Activated CD8-positive, alpha-beta T cell treated with anti-CD3 and anti-CD28 coated beads, Interleukin-2, amount 10 ng/mL, durations not matched to agents 7 days and 5 days (primary cell): ENCODE measurements at places on chromosomes 4 and X. TPM values are rescaled to one million over a fixed set of nuclear protein-coding genes. Genes with fewer than 3 reads are reported as not detected.
A peak's percentile ranks its signal among the peaks of the same experiment; 100 is the strongest.

DNA sequence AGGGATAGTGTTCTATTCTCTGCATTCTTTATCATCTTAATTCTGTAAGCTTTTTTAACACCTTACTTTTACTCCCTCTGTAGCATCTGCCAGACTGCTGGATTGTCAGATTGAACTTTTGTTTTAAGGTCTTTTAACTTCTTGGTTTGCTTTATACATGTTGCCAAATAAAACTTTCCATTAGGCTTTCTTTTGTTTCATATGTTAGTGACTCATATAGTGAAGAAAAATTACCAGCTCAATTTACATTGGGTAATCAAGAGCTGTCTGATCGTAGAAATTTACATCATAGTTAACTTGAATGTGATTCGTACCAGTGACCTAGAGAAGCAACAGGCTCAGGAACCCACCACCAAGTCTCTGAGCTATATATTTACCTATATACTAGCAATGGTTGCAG lies 28.5 kb upstream of the KLHL4 start:
- H3K4me3 ChIP-seq, result no peak overlapping the region
- H3K4me1 ChIP-seq, result no peaks in the 10 kb centered on the region
- H3K27ac ChIP-seq, result no peak overlapping the region
- no peak for DNase-seq
- no peaks in the 10 kb centered on the region for H3K27me3 ChIP-seq

GRCh38 chr4:70721747-70722146 lies at the start of gene RUFY3:
RUFY3 (plus strand) TSS chr4:70721964; CDS start chr4:70722574, 610 bp downstream.
- H3K27ac ChIP-seq, result peak within 1 kb of the TSS; percentile 60
- no peak for DNase-seq
- H3K27me3 ChIP-seq, result no peaks in the 10 kb centered on the region
- peak within 1 kb of the TSS; percentile 18 for H3K4me3 ChIP-seq
- H3K4me1 ChIP-seq, result peaks cover 21% of the 10 kb centered on the region
- no peaks in the 10 kb centered on the region for H3K36me3 ChIP-seq

DNA sequence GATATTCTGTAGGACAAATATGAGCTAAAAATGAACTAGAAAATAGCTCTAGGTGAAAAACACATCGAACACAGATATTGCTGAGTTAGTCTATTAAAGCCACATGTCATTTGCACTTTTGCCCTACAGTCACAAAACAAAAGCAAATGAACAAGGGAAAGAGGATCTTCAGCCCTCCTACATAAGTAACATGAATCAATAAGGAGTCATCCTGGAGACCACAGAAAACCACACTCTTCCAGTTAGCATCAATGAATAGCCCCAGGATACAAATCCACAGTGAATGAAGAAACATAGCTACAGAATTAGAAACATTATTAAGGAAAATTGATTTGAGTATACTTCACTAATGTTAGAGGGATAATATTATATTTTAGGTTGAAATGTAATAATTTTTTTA lies 311.4 kb downstream of the MAPK10 start:
- no peaks in the 10 kb centered on the region for H3K4me1 ChIP-seq
- no peak for DNase-seq
- peaks cover 2% of the 10 kb centered on the region for H3K27me3 ChIP-seq
- H3K4me3 ChIP-seq, result no peak overlapping the region
- H3K36me3 ChIP-seq, result no peaks in the 10 kb centered on the region

- peaks cover 21% of the 10 kb centered on the region for H3K4me1 ChIP-seq
- H3K27ac ChIP-seq, result no peak overlapping the region
- peaks cover 5% of the 10 kb centered on the region for H3K36me3 ChIP-seq
- no peak overlapping the region for H3K4me3 ChIP-seq
- H3K27me3 ChIP-seq, result no peaks in the 10 kb centered on the region
Observed at GRCh38 chr4:98688411-98689290, 30.2 kb upstream of the TSPAN5 start.

DNA sequence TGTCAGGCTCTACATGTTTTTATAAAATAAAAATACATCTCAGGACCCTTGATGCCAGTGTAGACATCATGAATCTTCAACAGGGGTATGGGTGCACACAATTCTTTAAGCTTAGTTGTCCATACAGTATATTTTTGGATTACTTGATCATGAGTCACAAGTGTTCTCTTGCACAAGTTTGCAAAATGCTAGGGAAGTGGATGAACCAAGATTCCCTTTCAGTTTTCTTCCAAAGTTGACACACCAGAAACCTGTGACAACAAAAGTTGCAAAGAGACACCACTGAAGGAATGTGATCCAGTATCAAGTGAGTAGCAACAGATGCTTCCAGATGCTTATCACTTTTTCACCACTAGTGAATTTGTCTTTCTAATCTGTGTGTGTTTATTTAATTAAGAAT lies 1021.2 kb downstream of the PCDH7 start:
- no peak overlapping the region for H3K4me3 ChIP-seq
- no peaks in the 10 kb centered on the region for H3K36me3 ChIP-seq
- H3K4me1 ChIP-seq, result no peaks in the 10 kb centered on the region
- no peak overlapping the region for H3K27ac ChIP-seq

DNA sequence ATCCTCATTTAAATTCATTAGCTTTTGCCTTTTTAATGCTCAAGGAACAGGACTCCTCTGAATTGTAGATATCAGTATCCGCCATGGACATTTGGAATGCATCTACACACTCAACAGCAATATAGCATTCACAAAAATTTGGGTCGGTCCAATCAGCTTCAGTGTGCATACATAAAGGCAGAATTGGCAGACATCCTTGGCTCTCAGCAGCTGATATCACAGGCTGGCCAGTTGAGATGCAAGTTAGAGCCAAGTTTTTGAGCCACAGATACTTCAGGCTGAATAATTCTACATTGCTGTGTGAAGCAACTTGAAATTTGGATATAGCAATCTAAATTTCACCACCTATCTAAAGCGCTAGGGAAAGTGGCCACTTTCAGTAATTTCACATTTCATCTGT lies 821.1 kb downstream of the PCDH19 start:
- no peak overlapping the region for H3K4me3 ChIP-seq
- no peaks in the 10 kb centered on the region for H3K4me1 ChIP-seq
- H3K27ac ChIP-seq, result no peak overlapping the region
- H3K27me3 ChIP-seq, result no peaks in the 10 kb centered on the region
- H3K36me3 ChIP-seq, result no peaks in the 10 kb centered on the region

The PLP1 gene
- total RNA-seq, result not detected

DNA sequence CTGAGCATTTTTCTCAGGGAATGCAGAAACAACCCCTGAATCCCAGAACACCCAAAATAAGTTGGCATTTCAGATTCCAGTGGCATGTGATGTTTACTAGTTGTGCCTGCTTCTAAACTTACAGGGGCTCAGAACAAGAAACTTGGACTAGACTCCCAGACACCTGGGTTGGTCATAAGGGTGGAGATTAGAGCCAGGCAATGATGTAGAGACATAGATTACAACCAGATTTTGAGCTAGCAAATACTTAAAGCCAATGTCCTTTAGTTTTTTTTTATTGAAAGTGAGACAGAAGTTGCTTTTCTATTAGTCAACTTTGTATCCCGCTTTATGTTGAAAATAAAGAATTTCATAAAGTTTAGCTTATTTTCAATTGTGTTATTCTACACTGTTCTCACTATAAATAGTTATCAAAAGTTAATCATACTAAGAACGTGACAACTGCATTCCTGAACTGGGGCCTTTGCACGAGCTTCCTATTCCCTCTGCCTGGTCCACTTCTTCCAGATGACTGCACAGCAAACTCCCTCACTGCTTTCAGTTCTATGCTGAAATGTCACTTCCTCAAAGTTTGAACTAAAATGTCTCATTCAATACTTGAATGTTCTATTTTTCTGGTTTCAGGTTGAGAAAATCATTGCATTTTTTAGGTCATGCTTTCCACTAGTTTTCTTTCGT lies 224.7 kb upstream of the PPP1R2C start:
- H3K4me3 ChIP-seq, result no peak overlapping the region
- no peaks in the 10 kb centered on the region for H3K27me3 ChIP-seq
- no peak for DNase-seq
- no peaks in the 10 kb centered on the region for H3K36me3 ChIP-seq
- H3K27ac ChIP-seq, result no peak overlapping the region
- H3K4me1 ChIP-seq, result no peaks in the 10 kb centered on the region

DNA sequence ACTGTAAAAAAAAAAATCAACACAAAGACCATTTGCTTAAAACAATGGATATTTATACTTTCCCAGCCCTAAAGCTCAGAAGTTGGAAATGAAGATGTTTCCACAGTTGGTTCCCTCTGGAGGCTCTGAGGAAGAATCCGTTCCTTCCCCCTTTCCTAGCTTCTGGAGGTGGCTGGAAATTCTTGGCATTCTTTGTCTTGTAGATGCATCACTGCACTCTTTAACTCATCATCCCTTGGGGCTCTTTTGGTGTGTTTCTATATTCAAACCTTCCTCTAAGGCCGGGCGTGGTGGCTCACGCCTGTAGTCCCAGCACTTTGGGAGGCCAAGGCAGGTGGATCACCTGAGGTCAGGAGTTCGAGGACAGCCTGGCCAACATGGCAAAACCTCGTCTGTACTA lies 78.7 kb downstream of the VCX3A start:
- H3K27ac ChIP-seq, result no peak overlapping the region
- no peak for DNase-seq
- H3K4me3 ChIP-seq, result no peak overlapping the region
- no peaks in the 10 kb centered on the region for H3K4me1 ChIP-seq

The TCEAL4 gene
- 4.0 TPM for total RNA-seq

The SHISA3 gene
- total RNA-seq, result 0.76 TPM

The ARL13A gene
- not detected for total RNA-seq

The UGT2B15 gene
- total RNA-seq, result not detected

DNA sequence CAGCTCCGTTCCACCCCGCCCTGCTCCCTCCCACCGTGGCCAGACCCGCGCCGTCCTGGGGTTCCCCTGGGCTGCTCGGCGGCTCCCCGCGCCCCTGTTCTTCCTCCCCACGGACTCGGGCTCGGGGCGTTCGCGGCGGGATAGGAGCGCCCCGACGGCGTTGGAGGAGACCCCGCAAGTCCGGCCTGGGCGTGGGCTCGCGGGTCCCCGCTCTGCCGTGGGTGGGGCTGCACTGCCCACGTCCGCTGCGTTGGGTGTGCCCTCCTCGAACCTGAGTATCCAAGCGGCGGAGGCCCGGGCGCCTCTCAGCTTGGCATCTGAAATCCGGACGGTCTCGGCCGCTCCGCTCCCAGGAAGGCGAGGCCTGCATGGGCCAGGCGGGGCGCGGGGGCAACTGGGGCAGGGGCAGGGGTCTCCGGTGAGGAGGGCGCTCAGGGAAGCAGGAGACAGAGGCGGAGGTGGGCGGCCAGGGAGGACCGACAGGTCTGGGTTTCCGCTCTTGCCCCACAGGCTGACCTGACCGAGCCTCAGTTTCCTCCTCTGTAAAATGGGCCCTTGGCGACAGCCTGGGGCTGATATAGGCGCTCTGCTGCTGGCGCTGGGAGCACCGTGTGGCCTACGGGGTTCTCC lies 12.0 kb upstream of the NAT8L start:
- no peaks in the 10 kb centered on the region for H3K4me1 ChIP-seq
- no peak overlapping the region for H3K27ac ChIP-seq
- H3K27me3 ChIP-seq, result peaks cover 14% of the 10 kb centered on the region
- no peak overlapping the region for H3K4me3 ChIP-seq
- H3K36me3 ChIP-seq, result no peaks in the 10 kb centered on the region

DNA sequence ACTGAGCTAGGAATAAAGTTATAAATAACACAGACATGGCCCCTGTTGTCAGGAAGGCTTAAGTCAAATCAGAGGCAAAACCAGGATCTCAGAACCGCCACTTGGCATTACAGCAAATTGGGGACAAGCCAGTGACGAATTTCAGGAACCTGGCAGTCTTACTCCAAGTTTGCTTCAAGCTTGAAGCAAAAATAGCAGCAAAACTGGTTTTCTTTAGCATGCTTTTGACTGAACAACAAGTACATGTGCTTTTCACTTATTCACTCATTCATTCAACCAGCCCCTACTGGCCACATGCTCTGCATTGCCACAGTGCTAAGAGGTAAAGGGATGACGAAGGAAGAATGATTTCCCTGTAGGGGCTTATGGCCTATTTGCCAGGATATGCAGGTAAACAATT lies 253.9 kb upstream of the PPARGC1A start:
- no peak overlapping the region for H3K27ac ChIP-seq
- H3K4me3 ChIP-seq, result no peak overlapping the region
- no peaks in the 10 kb centered on the region for H3K4me1 ChIP-seq
- no peak for DNase-seq
- H3K36me3 ChIP-seq, result no peaks in the 10 kb centered on the region

DNA sequence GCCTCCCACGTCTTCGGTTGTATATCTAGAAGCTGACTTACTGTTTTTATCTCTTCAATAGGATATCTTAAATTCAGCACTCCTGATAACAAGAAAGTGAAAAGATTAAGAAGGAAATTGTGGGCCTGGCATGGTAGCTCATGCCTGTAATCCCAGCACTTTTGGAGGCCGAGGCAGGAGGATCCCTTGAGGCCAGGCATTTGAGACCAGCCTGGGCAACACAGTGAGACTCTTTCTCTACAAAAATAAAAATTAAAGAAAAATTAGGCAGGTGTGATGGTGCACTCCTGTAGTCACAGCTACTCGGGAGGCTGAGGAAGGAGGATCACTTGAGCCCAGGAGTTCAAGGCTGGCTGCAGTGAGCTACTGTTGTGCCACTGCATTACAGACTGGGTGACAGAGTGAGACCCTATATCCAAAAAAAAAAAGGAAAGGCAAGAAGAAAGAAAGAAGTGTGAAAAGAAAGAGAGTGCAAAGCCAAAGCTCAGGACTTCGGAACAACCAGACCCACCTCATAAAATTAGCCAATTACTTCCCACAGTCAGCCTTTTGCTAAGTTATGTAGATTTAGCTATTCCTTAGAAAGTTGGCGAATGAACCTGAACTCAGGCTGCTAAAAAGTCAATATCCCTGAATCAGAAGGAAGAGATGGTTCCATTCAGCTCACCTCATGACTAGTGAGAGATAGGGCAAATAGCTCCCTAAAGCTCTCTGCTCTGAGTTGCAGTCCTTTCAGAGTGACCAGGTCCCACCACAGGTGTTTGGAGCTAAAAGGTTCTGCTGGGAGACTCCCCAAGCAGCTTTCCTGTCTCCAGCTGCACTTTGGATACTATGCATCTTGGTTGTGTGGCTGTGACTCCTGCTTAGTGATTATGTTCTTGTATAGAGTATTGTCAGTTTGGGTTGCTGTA lies 9.2 kb downstream of the FGG start:
- H3K27ac ChIP-seq, result no peak overlapping the region
- H3K4me3 ChIP-seq, result no peak overlapping the region
- no peak for DNase-seq

The XAGE1B gene
- total RNA-seq, result not detected

DNA sequence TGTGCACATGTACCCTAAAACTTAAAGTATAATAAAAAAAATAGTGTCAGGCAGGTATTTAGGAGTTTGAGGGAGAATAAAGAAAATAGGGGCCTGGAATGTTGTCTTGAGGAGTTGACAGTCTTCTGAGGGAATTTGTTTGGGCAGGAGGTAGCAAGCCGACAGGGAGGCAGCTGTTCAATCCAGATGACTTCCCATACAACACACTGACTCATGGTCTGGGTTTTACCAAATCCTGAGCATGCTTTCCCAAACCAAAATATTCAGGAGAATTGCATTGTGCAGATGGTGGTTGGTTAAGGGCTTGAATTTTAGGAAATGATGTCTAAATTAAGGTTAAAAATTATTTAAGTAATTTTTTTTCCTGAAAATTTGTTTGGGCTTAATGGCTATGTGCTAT lies 430.0 kb downstream of the INPP4B start:
- H3K4me1 ChIP-seq, result peaks cover 39% of the 10 kb centered on the region
- no peak for DNase-seq
- H3K4me3 ChIP-seq, result peak overlapping the region; percentile 32
- peak overlapping the region; percentile 69 for H3K27ac ChIP-seq

- peak overlapping the region; percentile 52 for H3K4me3 ChIP-seq
- peak overlapping the region; percentile 82 for H3K27ac ChIP-seq
- H3K4me1 ChIP-seq, result peaks cover 49% of the 10 kb centered on the region
- peaks cover 6% of the 10 kb centered on the region for H3K27me3 ChIP-seq
- H3K36me3 ChIP-seq, result peaks cover 24% of the 10 kb centered on the region
Observed at GRCh38 chr4:177401658-177402273, 40.5 kb downstream of the AGA start.

The USP17L26 gene
- not detected for total RNA-seq
